ENCODE measurements at places on chromosomes 12 and 14.

- no peak for DNase-seq
These were observed 185.3 kb downstream of the TSPAN9 start for GRCh38 chr12:3262470-3262869.

GRCh38 chr12:5730962-5731361, 214.1 kb downstream of the ANO2 start:
- no peak for DNase-seq

GRCh38 chr14:36091096-36091495, 85.4 kb downstream of the PTCSC3 start:
- DNase-seq: no peak

DNA sequence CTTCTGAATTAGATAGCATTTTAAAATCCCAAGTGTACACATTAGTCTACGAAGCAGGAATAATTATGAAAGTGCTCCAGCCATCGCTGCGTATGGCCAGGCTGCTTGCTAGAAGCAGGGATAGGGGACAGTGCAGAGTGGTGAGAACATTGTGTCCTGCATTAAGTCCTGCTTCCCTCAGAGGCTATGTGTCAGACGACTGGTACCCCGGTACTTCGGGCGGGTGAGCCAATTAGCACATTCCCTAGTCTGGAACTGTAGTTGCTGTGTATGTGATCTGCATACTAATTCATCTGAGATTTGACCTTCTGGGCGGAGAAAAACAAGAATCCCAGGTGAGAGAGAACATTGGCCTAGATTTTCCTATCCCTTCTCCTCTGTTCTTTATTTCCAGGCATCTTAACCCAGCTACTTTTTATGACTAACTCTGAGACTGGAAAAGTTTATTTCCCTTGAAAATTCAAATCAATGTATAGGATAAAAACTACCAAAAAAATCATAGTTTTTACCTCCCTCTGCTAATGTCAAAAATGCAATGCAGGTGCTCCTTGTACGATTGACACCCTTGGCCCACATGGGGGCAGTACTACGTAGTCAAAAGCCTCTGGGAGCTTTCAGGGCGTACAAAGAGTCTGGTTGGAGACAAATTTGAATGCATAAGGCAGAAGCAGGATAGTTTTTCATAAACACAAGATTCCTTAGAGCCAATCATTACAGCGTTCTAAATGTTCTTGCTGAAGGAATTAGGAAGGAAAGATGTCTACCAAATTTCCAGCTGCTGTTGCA, 764.3 kb downstream of the NOVA1 start:
- no peak for DNase-seq

DNA sequence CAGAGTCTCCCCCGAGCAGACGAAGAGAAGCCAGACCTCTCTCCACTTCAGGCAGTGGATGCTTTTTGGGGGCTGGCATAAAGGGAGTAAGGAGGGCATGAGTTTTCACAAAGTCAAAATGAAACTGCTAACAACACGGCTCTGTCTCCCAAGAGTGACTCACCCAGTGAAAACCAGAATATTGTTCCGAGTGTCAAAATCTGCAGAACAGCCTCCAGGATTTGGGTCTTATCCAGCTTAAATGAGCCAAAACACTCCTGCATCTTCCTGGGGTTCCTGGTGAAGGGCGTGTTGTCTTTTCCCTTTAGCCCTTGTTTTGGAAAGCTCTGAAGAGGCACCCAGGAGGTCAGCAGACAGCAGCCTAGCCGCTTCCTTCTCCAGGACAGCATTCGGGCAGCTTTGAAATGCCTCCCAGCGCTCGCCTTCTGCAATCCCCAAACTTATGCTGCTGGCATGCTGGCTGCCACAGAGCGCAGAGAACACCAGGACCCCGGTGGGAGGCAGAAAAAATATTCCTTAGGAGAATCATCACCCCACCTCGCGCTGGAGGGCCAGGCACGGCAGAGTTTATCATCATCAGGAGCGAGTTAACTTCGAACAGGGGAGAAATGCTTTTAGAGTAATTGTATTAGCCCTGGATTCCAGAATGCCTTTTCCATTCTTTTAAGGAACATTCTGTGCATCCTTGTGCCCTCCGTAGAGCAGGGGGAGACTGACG, 117.7 kb upstream of the NCOR2 start:
- no peak for DNase-seq

DNA sequence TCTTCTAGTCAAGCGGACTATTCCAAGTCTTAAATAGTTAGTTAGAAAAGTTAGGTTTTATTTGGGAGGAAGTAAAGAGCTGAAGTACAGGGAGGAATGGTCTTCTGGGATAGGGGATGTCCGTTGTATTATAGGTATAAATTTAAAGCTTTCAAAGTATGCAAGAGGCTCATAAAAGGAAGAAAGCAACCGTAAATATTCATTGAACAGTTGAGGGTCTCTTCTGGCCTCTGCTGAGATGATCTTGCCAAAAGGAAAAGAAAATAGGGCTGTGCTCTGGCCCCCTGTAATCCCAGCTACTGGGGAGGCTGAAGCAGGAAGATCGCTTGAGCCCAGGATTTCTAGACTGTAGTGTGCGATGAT, 377 bp upstream of the TIMELESS start:
- no peak for DNase-seq
